ENCODE measurements at places on chromosomes 12 and 14. TPM values are rescaled to one million over a fixed set of nuclear protein-coding genes. Genes with fewer than 3 reads are reported as not detected.
A peak's percentile ranks its signal among the peaks of the same experiment; 100 is the strongest.

ARG2 gene
- 8.4 TPM for total RNA-seq

DNA sequence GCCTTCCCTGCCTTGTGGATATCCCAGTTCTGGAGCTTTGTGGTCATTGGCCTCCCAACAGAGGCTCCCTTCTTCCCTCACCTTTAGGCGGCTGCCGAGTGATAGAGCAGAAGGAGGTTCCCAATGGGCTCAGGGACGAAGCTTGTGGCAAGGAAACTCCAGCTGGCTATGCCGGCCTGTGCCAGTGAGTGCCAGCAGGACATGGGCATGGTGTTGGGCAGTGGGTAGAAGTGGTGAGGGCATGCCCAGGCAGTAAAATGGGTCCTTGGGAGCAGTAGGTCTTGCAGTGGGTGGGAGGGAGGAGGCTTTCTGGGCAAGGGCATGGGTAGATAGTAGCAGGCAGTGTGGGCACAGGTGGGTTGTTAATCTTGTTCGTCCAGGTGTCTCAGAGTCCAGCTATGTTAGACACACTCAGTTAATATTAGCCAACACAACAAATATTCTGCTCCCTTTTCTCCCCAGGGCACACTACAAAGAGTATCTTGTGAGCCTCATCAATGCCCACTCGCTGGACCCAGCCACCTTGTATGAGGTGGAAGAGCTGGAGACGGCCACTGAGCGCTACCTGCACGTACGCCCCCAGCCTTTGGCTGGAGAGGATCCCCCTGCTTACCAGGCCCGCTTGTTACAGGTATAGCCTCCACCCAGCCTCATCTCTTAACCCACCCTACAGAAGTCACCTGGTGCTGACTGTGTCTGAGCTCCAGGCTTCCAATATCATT, 1.1 kb upstream of the IRF9 start:
- DNase-seq = no peak

GRCh38 chr14:73870525-73871235, 16.0 kb upstream of the ZNF410 start:
- no peak for DNase-seq

DNA sequence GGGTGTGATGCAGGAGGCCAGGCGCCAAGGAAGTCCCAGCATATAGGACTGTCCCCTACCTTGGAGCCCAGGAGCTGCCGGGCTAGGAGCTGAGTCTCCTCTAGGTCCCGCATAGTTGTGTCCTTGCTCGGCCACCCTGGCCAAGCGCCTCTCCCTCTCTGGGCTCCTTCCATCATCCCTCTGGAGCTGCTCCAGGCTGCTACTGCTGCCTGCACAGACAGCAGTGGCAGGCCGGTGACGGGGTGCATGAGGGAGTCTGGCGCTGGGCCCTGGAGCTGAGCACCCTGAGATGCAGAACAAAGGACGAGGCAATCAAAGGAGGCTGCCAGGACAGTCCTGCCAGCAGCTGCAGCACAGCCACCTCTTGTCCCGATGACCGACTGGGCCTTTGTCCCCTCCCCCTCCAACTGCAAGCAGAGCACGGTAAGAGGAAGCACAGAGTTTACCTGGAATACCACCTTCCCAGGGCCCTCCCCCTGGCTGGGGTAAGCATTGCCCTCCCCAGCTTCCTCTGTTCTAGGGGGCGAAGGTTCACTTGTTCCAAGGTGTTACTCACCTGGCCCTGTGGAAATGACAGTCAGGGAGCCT, 10.4 kb downstream of the DTX1 start:
- no peak for DNase-seq

KCNMB4 gene
- 0.51 TPM for total RNA-seq

DNA sequence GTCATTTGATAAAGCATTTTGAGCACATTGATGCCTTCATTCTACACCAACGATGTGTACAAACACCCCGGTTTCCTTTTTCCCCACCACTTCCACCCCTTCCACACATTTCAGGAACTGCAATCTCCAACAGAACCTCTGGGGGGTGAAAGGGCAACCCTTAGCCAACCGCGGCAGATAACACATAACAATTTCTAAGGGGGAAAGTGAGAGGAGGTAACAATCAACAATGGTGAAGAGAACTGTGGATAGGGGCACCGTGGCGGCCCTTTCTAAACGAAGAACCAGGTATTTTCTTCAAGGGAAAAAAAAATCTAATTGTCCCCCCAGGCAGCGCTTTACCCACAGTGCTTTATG, 1.1 kb downstream of the KITLG start:
- DNase-seq = no peak

GRCh38 chr12:124625867-124626675, 58.7 kb upstream of the NCOR2 start:
- peak; percentile 85 for DNase-seq

DNA sequence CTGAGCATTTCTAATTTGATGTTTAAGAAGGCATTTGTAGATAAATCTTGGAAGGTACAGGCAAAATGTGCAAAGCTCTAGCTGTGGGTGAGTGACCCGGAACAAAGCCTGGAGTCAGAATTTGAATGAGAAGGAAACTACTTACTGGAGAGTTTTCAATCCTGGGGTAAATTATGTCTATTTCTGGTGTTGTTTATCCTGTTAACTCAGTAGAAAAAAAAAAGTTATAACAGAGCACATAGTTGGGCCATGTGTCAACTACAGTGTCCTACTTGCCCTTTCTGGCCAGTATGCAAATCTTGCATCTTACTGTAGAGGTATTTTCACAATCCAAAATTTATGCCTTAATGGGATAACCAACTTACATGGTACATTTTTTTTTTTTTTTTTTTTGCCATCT, 182.3 kb downstream of the SYNE2 start:
- DNase-seq = peak; percentile 43

DNA sequence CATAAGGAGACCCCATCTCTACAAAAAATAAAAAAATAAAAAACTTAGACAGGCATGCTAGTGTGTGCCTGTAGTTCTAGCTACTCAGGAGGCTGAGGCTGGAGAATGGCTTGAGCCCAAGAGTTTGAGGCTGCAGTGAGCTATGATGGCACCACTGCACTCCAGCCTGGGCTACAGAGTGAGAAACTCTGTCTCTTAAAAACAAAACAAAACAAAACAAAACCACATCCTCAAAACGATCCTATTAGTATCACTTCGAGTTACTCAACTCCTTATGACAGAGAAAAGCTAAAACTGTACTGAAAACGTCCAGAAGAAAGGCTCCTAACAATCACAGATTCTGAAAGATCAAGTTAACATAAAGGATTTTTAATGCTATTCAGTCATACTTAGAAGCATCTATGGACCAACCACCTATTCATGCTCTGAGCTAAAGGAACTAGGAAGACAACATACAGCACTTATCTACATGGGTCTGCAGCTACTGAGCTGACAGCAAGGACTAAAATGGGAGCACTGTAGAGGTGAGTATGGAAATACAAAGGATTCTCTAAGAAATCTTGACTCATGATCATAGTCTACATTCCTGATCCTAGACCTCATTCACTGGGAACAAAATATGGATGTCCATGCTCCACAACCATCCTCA, 75.3 kb upstream of the DUSP6 start:
- DNase-seq = no peak

DNA sequence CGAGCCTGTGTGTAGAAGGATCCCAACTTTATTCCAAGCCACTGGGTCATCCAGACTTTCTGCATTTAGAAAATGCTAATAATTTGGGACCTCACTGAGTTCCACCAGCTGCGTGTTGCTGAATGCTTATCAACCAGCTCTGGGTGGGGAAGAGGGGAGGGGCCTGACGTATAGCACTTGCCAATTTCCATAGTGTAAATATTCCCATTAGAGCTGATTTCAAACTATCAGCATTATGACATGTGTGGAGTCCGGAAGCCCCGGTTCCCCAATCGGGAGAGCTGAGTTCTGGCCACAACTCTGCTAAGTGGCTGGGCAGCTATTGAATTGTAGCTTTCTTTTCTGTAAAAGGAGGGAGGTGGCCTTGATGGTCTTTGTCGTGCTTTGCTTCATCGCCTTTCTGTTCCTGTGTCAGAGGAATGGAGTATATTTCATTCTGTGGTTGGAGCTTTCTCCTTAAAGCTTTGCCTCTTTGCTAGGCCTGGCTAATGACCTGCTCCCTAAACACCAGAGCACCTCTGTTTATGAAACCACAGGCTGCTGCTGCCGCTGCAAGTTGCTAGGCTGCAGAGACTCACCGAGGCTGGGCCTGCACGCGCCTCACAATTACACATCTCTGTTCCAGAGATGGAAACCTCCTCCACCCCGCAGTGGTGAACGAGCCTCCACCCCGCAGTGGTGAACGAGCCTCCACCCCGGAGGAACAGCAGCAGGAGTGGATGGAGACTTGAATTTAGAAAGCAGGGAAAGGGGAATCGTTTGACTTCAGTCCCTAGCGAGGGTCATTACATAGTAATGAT, 7.7 kb upstream of the BCL7A start:
- DNase-seq = no peak

All from fibroblast of lung (primary cell).